ENCODE measurements at places on chromosomes 2 and 18. TPM values are rescaled to one million over a fixed set of nuclear protein-coding genes. Genes with fewer than 3 reads are reported as not detected.

HPCAL1 gene
- 26.3 TPM for total RNA-seq

SCYGR4 gene
- total RNA-seq: not detected

TMEM37 gene
- total RNA-seq: not detected

FTCDNL1 gene
- 1.0 TPM for total RNA-seq

MPP4 gene
- 0.50 TPM for total RNA-seq

MATN3 gene
- 4.8 TPM for total RNA-seq

All from mammary epithelial cell (primary cell).